Suppressor macrophage (primary cell): ENCODE measurements at places on chromosomes 7 and 10.

DNA sequence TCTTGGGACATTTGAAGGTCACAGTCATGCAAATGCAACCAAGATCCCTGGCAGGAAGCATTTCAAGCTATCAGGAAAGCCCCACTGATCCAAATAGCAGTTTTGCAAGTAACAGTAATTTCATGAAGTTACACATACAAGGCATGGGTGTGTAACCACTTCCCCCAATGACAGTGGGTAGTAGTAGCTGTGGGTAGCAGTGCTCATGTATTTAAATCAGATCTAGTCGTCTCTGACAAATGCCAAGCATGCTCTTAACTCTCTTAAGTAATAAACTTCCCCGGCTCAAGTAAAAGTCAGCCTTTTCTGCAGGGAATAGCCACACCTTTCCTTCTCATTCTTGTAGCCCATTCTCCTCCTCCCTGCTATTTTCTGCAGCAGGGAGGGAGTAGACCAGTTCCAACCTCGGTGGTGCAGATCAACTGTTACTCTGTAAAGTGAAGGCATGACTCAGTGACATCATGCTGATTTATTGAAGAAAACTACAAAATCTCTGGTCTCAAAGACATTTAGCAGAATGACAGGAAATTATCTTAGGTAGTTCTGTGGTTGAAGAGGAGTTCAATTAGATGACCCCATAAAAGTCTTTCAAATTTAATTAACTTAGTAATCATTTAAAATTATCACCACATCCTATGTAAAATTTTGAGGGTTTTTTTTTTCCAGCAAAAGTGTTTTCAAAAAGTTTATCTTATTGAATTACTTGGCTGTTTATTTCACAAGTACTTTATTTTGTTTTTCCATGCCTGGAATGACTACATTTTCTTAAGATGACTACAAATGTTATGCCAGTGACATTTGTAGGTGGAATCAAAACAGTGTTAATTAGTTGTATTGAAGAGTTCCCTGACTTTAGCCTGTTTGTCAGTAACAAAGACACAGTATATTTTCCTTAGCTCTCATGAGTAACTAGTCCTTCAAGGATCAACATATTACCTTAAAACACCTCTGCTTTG, 568.3 kb downstream of the INHBA start:
- DNase-seq = peak; percentile 55

DNA sequence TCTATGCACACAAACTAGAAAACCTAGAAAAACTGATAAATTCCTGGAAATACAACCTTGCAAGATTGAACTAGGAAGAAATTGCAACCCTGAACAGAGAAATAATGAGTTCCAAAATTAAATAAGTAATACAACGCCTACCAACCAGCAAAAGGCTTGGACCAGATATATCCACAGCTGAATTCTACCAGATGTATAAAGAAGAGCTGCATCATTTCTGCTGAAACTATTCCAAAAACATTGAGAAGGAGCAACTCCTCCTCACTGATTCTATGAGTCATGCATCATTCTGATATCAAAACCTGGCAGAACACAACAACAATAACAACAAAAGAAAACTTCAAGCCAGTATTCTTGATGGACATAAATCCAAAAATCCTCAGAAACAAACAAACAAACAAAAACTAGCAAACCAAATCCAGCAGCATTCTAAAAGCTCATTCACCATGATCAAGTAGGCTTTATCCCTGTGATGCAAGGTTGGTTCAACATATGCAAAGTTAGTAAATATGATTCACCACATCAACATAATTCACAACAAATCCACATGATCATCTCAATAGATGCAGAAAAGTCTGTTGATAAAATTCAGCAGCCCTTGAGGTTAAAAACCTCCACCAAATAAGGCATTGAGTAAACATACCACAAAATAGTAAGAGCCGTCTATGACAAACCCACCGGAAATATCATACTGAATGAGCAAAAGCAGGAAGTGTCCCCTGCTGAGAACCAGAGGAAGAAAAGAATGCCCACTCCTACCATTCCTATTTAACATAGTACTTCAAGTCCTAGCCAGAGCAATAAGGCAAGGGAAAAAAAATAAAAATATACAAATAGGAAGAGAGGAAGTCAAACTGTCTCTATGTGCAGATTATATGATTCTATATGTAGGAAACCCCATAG, 98.2 kb downstream of the PCDH15 start:
- DNase-seq = no peak

- DNase-seq = no peak
Observed at GRCh38 chr7:38881947-38882684, 26.9 kb downstream of the VPS41 start.

GRCh38 chr7:137798073-137798763, 48.6 kb downstream of the DGKI start:
- no peak for DNase-seq

- DNase-seq = no peak
Observed at GRCh38 chr10:35265435-35265834, 70.9 kb upstream of the CCNY start.

DNA sequence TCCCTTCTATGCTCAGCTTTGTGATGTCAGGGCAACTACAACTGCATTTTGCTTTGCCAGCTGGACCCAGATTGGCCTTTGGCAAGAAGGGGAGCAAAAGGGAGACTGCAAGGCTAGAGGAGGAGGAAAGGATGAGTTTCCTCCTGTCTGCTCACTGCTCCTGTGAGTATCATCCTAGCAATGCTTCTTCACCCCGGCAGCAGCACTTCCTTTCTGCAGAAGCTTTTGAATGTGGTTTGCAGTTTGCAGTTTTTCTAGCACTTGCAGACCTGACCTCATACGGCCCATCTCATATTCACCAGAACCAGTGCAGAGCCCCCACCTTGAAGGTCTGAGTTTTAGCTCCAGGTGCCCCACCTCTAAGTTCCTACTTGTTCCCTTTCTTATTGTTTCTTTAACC, 14.8 kb downstream of the C7orf33 start:
- DNase-seq = no peak

DNA sequence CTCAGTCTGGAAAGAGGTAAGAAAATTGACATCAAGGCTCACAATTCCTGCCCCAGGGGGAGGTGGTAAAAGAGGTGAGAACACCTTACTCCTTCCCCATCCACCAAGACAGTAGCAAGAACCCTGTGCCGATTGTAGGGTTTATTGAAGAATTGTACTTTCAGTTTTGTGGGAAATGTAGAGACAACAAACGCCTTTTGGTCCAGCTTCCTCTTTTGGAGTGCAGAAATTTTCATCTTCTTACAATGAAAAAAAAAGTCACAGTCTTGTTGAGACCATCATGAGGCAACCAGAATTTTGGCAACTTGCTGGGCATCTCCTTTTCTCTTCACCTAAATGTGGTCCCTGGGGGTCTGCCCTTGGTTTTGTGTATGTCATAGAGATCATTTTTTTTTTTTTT, 217.7 kb downstream of the TMEM178B start:
- DNase-seq = no peak

DNA sequence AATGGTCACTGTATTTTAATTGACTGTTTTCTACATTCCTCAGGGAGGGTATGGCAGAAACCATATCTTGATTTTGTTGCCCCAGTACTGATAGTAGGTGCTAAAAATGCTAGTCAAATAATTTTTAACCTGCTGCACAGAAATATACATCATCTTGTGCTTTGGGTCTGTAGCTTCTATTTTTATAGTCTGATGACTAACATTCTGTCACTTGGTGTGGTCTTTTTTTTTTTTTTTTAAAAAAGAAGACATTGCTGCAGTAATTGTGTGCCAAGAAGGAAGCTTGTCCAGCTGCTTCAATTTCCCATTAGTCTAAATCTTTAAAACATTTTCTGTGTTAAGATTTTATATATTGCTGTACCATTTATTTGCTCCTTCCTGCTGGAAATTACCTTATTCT, 83.6 kb downstream of the ICA1 start:
- DNase-seq = peak; percentile 21

GRCh38 chr7:91771394-91771793, 109.1 kb downstream of the MTERF1 start:
- DNase-seq = no peak

DNA sequence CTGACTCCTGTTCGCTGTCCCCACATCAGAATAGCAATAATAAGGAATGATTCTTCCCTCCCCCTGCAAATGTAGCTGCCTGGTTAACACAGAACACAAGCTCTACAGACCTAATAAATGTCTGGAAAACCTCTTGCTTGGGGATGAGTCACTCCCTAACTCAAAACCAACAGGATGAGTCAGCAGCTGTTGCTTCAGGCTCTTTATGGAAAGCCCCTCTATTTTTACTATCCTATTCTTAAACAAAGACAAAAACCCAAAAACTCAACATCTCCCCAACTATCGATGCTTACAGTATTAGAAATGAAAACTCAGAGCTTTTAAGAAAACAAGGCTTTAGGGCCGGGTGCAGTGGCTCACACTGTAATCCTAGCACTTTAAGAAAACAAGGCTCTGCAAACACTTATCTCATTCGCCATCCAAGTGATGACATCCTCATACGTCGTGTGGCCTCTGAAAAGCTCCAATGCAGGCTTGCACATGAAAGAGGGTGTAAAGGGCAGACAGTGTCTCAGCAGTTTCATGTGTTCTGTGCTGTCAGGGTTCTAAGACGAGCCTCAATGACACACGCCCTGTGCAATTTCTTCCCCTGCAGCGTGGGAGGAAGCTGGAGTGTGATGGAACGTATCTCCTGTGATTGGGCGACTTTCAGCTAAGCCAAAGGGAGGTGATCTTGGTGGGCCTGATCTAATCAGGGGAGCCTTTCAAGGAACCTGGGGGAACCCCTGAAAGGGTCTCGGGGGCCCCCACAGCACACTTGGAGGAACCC, 70.1 kb downstream of the AMZ1 start:
- DNase-seq = peak; percentile 94

GRCh38 chr7:12809476-12809875, 122.0 kb downstream of the ARL4A start:
- no peak for DNase-seq

GRCh38 chr10:79352035-79352877, 5.0 kb downstream of the PPIF start:
- DNase-seq = no peak

GRCh38 chr10:103564776-103565520, 71.4 kb downstream of the NEURL1 start:
- peak; percentile 60 for DNase-seq

- no peak for DNase-seq
Observed at GRCh38 chr7:82264783-82265305, 178.7 kb downstream of the CACNA2D1 start.

DNA sequence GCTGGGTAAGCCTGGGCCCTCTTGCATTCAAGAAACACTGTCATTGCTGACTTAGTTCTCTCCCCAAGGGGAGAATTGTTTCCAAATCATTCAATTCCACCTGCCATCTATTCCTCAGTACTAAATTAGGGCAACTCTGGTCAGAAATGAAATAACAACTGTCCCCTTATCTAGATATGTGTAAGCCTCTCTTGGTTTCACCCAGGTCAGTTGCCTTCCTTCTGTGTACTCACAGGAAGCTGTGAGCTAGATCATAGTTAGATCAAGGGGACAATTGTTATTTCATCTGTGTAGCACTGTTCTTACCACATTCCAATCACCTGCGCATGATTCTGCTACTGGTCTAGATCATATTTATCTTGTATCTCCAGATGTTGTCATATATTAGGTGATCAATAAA, 483.0 kb upstream of the SORCS1 start:
- no peak for DNase-seq

DNA sequence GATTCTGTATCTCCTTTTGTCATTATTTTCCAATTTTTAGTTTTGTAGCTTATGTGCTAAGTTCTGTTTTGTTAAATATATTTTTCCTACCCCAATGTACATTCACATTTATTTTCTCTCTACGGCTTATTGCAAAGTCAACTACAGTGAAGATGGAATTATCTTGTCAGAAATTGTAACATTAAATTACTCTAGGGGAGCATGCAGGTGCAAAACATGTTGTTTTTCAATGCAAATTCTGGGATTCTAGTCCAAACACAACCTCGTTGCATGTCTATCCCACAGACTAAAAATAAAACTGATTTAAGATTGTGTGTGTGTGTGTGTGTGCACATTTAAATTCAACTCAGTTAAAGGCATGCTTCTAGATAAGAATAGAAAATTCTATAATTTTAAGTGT, 529.1 kb upstream of the POM121L12 start:
- DNase-seq = no peak

DNA sequence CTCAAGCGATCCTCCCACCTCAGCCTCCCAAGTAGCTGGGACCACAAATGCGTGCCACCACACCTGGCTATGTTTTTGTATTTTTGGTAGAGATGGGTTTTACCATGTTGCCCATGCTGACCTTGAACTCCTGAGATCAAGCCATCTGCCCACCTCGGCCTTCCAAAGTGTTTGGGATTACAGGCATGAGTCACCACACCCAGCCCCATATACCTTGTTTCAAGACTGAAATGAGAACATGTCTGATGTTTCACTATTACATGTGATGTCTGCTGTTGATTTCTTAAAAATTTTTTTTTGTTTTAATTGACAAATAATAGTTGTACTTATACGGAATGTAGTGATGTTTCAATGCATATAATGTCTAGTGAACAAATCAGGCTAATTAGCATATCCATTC, 14.5 kb downstream of the KLHL7 start:
- DNase-seq = no peak

DNA sequence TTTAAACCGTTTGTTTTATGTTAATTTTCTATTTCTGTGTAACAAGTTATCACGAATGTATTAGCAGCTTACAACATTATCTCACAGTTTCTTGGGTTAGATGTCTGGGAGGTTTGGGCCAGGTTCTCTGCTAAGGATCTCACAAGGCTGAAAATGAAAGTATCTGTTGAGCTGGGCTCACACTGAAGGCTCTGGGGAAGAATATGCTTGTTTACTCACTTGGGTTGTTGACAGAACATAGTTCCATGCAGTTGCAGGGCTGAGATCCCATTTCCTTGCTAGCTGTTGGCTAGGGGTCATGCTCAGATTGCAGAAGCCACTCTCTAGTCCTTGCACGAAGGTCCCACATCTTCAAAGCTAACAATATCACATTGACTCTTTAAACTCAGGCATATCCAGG, 266.6 kb upstream of the GNAI1 start:
- DNase-seq = no peak

GRCh38 chr7:30877015-30877769, 34.5 kb upstream of the AQP1 start:
- DNase-seq = peak; percentile 73

DNA sequence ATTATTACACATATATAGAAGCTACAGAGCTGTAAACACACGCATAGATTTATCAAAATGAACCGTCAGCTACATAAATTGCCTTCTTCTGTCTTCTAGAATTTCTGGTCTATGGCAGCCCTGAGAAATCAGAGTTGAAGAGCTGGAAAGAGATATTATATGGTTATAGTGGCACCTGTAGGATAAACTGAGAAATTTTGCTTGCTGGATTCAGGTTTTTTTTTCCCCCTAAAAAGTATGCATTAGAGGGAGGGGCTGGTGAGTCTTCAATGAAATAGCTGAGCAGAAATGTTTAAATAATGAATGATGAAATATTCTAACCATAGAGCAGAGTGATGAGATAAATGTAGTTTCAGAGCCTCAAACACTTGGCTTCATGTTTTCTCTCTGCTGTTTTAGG, 78.0 kb upstream of the DYNC1I1 start:
- DNase-seq = no peak
